ENCODE measurements at places on chromosomes 7 and 10.

DNA sequence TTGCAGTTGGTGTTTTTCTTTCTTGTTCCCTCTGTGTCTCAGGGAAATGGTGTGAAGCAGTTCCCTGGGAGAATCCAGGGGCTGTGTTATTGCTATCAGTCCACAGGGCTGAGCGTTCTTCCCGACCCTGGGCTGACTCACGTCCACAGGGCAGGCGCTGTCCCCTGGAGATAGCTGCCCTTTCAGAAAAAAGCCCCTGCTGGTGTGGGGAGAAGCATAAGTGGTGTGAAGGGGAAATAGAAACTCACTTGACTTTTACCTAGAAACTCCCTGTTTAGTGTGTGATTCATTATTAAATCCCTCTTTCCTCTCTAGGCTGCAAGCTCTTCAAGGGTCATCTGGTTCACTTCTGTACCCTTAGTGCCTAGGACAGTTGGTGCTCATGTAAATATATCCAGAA, 63.3 kb upstream of the SMNDC1 start:
- no peak for DNase-seq

DNA sequence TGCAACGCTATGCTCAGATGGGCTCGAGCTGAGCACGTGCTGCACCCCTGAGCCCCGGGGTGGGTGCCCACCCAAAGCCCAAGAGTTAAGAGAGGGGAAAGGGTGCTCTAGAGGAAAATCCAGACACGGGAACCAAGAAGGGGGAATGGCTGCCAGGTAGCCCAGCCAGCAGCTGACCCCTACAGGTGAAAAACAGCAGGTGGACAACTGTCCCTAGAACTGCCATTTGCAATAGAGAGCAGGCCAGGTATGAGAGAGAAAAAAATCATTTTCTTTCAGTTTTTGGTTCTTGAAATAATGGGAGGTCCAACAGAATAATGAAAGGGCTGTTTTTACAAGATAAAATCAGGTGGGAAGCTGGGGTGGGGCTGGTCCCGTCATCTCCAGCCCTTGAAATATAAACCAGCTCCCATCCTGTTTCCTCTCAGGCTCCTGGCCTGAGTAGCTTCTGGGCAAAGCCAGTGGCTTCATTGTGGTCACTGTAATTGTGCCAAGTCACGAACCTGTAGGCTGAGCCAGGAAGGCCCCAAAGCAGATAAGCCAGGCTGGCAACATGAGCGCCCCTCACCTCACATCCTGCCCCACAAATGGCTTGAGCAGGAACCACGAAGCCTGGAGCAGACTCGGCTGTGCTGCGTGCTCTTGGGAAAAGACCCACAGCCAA, 257.8 kb downstream of the SNX10 start:
- DNase-seq = no peak

GRCh38 chr10:110462166-110463095, 35.3 kb upstream of the DUSP5 start:
- DNase-seq = no peak

DNA sequence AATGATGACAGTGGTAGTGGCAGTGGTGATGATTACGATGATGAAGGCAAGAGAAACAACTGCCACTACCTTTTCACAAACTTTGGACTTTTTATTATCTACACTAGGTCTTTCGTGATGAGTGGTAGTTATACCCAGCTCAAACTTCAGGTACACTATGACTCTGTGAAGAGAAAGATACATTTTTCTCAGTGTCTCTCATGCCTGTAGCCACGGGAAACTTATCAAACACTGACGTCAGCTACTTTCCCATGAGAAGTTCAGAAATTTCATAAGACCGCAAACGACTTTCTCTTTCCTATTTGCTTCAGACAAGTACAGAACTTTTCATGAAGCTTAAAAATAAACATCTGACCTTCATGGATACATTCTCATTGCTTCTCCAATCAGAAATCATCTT, 57.0 kb downstream of the CALD1 start:
- DNase-seq = peak; percentile 57

DNA sequence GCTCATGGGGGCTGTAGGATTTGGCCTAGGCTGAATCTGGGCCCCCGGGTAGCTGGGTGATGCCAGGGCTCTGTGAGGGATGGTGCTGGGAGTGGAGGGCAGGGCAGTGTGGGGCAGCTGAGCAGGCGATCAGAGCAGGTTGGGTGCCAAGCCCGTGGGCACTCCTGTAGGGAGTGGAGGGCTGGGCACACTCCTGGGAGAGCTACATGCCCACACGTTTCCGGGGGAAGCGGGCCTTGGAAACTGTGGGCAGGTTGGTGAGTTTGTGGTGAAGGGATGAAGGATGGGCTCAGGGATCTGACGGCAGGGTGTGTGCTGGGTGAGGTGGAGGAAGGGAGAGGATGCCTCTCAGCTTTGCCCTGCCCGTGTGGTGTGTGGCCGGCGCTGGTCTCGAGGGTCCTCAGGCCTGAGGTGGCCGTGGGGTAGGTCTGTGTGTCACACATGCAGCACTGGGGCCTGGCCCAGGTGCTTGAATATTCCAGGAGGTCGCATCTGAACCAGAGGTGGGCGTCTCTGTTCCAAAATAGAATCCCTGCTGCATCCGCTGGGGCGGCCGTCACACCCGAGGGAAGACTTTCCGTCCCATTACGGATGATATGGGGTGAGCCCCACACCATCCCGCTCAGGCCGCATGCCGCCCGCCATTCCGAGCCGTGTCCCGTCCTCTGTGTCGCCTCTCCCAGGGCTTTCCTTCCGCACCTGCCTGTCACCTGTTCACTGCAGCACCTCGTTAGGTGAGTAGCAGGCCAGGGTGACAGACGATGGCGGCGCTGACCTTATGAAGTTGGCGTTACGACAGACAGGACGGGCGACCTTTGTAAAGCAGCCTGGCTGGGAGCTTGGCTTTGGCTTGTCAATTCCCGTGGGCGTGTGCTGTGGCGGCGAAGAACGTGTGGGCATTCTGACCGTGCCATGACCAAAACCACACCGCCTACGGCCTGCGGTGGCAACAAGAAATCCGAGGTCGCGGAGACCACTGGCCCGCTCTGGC, 143.6 kb downstream of the ACTR3B start:
- DNase-seq = no peak

DNA sequence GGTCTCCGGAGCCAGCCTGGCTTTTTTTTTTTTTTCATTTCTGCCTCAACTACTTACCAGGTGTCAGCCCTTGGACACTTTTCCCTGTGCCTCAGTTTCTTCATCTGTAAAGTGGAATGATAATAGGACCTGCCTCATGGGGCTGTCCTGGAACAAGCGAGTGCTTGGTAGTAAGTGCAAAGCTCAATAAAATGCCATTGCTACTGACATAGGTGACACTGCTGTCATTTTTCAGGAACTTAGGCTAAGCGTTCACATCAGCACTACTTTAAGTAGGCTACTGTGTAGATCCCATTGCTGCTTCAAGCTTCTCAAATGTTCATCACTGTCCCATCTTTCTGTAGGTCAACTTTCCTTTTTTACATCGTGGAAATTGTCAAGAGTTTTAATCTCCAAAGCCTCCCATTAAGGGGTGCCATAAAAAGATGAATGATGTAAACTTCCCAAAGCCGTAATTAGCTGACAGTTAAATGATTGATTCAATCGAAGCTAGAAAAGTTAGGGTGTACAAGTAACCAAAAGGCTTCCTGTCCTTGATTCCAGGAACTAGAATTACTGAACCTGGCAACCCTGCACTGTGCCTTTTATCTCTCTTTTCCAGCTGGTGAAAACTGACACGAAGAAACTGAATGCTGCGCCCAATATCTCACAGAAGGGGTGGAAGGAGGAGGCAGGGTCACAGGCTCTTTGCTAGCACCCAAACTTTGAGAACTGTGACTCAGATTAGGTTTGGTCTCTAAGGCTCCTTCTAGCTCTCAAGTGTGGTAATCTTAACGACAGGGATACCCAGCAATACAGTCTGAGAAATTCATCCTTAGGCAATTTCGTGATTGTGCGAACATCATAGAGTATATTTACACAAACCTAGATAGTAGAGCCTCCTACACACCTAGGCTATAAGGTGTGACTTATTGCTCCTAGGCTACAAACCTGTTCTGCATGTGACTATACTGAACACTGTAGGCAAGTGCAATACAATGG, 861 bp upstream of the USP6NL start:
- no peak for DNase-seq

DNA sequence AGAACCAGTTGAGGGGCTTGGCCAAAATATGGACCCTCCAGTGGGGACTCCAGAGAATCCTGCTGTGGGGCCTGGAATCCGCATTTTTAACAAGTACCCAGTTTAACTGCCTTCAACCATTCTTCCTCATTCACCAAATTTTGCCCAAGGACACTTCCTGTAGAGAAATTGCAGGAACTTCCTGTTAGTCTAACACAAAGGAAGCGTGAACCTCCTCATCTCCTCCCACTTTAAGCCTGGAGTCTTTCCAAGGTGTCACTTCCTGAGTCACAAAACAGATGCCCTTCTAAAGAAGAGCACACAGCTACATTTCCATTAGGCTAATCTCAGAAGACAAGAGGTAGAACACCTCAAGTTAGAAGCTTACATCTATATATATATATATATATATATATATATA, 188.4 kb downstream of the PPP1R17 start:
- DNase-seq = peak; percentile 48

- peak; percentile 12 for DNase-seq
These were observed 163.3 kb downstream of the GRID1 start for GRCh38 chr10:86203162-86203905.

GRCh38 chr10:128306966-128307365, 180.7 kb upstream of the MKI67 start:
- no peak for DNase-seq

- no peak for DNase-seq
These were observed 22.4 kb downstream of the USP6NL start for GRCh38 chr10:11588873-11589574.

GRCh38 chr7:4074994-4075393, 607.1 kb upstream of the FOXK1 start:
- no peak for DNase-seq

- DNase-seq = peak; percentile 14
These were observed 132.4 kb upstream of the PTN start for GRCh38 chr7:137475966-137476365.

Data from fibroblast of skin of right biceps (primary cell).